LNCaP clone FGC (cell line): ENCODE measurements at places on chromosomes 12 and 14.

GRCh38 chr14:61977217-61977616 is 215.0 kb downstream of the SNAPC1 start:
- no peak for DNase-seq

GRCh38 chr14:68840454-68840853 is 47.6 kb upstream of the ZFP36L1 start:
- no peak for DNase-seq

DNA sequence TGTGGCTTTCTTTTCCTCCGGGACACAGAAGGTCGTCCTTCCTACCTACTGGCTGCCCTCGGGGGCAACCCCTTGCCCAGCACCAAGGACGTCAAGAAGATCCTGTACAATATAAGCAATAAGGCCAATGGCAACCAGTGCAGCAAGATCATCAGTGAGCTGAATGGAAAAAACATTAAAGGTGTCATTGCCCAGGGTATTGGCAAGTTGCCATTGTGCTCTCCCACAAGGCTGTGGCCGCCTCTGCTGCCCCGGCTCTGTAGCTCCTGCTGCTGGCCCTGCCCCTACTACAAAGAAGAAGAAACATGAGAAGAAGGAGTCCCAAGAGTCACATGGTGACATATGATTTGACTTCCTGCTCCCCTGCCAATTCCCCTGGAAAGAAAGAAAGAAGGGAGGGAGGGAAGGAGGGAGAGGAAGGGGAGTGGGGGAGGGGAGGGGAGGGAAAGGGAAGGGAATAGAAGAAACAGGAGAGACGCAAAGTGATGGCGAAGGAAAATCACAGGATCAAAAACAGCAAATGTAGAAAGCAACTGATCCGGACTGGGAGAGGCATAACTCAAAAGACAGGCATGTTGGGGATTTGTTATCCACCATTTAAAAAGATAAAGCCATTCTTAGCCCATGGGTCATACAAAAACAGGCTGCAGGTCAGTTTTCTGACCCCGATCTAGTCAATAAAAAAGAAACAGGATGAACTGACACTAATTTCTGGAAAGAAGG is 61.3 kb upstream of the RESF1 start:
- no peak for DNase-seq

DNA sequence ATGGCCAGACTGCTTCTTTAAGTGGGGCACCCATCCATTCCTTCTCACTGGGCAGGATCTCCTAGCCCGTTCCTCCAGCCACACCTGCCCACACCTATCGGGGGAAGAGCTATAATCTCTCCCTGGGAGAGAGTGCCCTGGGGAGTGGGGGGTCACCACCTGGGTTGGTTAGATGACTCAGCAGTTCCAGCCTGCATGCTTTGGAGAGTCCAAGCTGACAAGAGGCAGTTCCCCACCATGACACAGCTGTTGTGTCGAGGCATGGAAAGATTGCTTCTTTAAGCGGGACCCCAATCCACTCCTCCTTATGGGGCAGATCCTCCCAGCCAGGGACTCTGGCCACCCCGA is 52.6 kb upstream of the PPFIA2 start:
- DNase-seq, result no peak

DNA sequence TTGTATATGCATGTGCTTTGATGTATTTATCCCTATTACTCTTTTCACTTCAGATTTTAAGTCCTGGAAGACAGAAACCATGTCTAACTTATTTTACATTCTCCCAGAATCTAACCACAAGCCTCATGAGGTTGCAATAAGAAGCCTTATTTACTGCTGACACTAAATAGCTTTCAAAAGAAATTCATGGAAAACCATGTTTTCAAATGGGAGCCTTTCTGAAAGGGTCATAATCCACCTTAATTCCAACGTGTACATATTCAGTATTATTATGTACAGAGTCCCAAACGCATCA is 34.4 kb downstream of the CORO1C start:
- no peak for DNase-seq

DNA sequence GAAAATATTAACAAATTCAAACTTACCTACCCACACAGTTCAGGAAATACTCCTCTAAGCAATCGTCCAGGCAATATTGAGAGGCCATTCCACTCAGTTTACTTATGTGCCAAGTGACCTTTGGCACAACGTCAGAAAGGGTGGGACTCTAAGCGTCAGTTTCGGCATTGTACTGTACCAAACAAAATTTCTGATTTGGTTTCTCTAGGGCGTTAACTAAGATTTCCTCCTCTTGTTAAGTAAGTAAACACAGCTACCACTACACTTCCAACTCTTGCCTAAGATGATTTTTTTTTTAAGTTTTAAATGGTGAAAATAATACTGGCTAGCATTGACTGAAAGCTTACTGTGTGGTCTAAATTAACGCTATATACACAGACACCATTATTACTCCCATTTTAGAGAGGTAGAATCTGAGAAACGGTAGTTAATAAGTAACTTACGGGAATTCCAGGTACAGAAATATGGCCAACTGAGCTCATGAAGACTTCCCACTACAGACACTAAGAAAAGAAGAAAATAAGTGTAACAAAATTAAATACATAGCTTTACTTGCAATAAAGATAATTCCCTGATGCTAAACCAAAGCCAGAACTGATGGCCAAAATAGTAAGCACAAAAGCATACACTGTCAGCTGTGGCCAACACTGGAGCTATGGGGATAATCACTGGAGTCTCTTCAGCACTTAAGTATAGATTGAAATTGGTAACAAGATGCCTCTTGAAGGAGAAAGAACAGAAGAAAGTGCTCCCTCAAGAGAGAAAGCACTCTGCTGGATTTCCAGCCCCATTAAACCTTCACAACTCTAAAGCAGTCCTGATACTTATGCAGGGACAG is 76.1 kb downstream of the EPS8 start:
- DNase-seq, result no peak

- no peak for DNase-seq
These were observed 62.5 kb upstream of the TMEM132D start for GRCh38 chr12:129966146-129966995.

- DNase-seq, result no peak
These were observed 1973.0 kb upstream of the FLRT2 start for GRCh38 chr14:83556746-83557453.

- no peak for DNase-seq
These were observed 155.5 kb downstream of the ZFP36L1 start for GRCh38 chr14:68637106-68638021.

- DNase-seq, result no peak
These were observed 66.8 kb upstream of the RFLNA start for GRCh38 chr12:124227951-124228711.

DNA sequence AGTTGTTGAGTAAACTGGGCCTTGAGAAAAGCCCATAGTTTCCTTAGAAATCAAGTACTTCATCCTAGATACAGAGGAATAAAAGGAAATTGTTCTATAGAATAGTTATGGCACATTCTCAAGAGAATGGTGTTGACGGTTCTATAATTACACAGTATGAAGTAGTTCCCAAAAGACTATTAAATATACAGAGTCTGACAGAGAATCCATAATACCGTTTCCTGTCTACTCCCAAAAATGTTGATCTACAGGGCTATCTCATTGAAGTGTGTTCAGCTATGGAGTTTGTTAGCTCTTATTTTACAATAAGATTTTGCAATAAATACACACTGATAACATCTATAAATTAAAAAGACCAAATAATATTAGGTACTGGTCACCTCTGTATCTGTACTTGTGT is 799.7 kb downstream of the RPS29 start:
- peak; percentile 71 for DNase-seq

DNA sequence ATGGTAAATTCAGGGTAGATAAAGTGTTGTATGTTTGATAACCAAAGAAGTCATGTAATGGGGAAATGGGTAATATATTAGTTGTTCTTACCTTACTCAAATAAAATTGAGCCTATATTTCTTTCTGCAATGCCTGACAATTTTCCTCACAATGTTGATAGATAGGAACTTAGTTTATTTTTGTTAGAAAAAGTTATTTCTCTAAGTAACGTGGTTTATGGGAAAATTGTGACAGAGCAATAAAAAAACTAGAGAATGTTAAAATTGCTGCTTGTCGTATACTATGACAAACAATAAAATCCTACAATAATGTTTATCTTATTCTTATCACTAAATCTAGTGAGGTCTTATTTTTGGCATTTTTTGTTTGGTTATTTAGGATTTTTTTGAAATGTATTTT is 534.1 kb downstream of the TMTC2 start:
- DNase-seq, result no peak

DNA sequence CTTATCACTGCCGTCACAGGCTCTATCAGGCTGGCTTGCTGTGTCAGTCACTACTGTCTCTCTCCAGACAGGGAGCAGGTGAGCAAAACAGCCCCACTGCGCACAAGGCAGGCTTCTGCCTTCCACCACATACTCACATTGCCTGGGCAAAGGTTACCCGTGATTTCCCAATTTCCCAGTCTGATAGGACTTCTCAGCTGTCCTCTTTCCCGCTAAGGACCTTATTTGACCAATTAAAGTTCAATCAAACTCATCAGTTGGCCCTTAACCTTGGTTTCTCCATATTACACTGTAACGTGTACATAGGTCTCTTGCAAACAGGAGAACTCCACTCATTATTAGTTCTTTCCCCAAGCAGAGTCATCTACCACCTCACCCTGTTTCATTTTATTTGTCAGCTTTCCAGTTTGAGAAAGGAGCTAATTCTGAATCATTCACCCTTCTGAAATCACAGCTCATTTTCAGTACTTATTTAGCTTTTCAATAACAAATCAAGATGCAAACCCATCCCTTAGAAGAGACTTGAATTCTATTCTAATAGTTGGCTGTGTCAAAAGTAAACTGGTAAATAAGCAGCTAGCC is 170.8 kb downstream of the ESR2 start:
- no peak for DNase-seq

GRCh38 chr12:65263777-65264176 is 14.7 kb upstream of the MSRB3 start:
- DNase-seq, result no peak

GRCh38 chr12:109680264-109681005 is 33.2 kb upstream of the FAM222A start:
- peak; percentile 74 for DNase-seq

GRCh38 chr12:96177013-96177412 is 17.2 kb upstream of the ELK3 start:
- DNase-seq, result no peak

- no peak for DNase-seq
These were observed 10.7 kb downstream of the GPR19 start for GRCh38 chr12:12685305-12685704.

DNA sequence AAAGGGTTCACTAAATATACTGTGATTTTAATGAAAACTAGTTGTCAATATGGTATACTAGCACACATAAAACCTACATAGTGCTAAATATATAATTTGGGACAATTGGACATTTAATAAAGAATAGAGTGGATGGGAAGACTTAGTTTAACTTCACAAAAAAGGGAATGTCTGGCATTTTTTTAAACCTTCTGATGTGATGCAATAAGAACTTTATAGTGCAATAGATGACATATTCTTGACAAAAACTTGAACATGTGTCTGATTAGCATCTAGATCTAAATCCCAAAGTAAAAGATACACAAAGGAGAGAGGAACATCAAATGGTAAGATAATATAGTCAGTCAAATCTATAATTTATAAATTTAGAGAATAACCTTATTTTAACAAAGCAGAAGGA is 488.3 kb upstream of the SYT1 start:
- no peak for DNase-seq

- no peak for DNase-seq
These were observed 4.8 kb upstream of the NGDN start for GRCh38 chr14:23464700-23465099.

DNA sequence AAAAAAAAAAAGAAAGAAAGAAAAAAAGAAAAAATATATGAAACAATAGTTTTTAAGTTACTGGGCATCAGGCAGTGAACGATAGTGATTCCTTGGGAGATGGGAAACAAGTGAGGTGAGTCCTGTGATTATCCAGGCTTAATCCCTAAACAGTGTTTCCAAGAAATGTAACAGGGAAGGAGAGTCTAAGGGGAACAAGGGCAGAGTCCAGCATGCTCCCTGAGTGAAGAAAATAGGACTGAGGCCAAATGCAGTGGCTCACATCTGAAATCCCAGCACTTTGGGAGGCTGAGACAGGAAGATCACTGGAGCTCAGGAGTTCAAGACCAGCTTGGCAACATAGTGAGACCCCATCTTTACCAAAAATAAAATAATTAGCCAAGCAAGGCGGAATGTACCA is 40.7 kb downstream of the R3HDM2 start:
- no peak for DNase-seq

GRCh38 chr14:82776958-82777357 is 1243.3 kb upstream of the SEL1L start:
- DNase-seq, result no peak

DNA sequence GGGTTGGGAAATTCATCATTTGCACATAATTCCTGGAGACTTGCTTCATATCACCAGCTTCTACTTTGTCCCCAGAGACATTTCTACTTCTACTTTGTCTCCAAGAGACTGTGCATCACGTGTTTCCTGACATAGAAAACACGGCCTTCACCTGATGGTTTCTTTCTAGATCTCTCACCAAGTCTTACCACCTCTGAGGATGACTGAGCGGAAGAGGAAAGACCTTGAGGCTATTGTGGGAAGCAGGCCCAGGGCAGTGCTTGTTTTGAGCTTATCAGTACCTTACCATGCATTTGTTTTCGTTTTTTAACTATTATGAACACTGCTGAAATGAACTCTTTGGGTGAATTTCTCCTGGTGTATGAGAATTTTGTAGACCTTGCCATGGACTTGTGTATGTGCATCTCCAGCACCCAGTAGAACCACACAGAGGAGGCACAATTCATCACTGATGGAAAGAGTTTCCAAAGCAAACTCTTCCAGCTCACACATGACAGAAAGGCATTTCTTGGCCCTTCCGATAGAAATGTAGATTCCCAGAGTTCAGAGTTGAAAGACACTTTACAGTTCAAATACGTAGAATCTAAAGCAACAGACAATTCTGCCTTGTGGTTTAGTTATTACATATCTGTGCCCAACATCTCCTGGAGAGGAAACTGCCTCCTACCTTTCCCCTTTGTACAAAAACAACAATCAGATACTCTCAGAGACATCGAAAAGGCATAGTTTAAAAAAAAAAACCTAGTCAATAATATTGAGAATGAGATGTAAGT is 434.7 kb downstream of the FUT8 start:
- no peak for DNase-seq

DNA sequence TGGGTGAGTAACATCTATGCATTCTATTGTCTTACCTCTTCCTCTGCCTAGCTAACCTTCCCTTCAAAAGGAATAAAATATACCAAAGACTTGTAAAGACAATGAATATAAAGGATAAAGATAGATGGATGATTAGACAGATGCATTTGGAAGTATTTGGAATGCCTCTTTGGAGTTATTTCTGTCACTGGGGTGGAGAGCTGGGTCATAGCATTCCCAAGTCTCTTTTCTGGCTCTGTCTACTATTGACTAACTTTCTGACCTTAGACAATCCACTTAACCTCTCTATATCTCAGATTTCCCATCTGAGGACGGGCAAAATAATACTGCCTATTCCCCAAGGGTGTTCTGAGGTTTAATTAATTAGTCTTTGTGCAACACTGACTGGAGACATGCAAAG is 517.4 kb downstream of the DIO2 start:
- no peak for DNase-seq

DNA sequence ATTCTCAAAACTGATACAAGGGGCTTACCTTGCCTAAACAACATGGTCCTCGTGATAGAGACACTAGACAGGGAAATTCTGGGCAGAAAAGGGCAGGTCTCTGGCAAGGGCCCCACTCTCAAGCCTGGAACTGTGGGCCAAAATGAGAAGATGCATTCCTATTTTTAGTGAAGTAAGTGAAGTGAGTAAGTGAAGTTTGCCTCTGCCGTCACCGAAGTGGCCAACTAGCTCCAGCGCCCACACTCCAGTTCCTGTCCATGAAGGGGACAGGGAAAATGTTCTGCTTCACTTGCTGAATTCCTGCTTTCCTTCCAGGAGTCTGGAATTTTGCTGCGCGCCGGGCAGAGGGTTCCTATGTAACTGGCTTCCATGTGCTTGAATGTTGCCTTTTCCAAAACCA is 1035.6 kb upstream of the TMEM132C start:
- no peak for DNase-seq
